ENCODE measurements at places on chromosomes 7 and 10.

DNA sequence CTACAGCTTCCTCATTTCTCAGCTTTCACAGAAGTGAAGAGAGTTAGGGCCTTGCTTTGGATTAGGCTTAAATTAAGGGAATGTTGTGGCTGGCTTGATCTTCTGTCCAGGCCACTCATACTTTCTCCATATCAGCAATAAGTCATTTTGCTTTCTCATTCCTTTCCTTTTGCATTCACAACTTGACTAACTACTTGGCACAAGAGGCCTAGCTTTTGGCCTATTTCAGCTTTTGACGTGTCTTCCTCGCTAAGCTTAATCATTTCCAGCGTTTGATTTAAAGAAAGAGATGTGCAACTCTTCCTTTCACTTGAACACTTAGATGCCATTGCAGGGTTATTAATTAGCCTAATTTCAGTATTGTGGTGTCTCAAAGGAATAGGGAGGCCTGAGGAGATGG is 712.0 kb downstream of the INHBA start:
- no peak for DNase-seq

DNA sequence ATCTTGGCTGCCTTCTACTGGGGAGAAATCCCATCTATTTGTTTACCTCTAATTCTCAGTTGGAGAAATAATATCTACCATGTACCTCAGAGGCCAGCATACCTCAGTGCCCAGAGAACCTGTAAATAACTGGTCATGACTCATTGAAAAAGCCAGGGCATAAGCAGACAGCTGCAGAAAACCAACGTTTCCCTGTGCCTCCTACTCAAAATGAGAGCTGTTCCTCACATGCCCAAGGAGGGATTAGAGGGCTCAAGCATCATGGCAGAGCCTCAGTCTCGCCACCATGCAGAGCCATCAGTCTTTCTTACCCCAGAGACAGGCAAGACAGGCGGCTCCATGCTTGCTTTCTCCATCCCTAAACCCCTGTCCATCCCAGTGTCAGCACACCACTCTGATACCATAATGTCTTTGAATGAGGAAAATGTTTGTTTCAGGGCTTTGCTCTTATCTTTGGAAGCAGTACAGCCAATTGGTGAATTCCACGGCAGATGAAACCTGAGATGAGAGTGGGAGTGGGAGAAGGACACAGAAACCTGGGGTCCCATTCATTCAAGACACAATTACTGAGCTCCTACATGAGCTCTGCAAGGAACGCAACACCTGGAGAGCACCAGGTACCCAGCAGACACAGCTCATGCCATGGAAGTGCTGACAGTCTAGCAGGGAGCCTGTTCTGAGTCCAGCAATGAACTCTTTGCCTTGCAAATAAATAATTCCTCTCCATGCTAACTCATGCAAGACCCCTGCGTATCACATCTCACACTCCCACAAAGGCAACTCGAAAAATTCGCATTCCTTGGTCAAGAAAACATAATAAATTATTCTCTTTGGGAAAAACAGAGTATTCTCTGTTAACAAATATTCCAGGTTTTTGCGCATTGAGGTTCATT is 21.1 kb downstream of the PON1 start:
- peak; percentile 88 for DNase-seq

GRCh38 chr10:12181065-12181775 is 14.5 kb downstream of the NUDT5 start:
- no peak for DNase-seq

DNA sequence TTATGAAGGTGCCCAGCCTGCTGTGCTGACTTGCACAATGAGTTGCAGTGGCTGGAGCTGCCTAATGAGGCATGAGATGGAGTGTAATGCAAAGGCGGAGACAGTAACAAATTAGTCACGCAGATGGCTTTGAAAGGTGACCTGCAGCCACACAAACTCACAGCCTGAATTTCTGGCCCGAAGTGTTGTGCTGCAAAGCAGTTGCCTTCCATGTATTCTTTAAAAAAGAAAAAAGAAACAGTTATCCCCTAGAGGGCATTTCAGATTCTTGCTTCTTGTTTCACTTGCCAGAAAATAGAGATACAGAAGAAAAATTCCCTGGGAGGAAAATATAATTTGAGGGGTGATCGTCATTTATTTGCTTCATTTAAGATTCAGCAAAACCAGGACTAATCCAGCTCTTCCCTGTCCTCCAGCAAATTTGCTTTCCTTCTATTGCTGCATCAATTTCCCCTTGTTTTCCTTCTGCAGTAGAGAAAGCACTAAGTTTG is 239.9 kb downstream of the ADRA2A start:
- no peak for DNase-seq

DNA sequence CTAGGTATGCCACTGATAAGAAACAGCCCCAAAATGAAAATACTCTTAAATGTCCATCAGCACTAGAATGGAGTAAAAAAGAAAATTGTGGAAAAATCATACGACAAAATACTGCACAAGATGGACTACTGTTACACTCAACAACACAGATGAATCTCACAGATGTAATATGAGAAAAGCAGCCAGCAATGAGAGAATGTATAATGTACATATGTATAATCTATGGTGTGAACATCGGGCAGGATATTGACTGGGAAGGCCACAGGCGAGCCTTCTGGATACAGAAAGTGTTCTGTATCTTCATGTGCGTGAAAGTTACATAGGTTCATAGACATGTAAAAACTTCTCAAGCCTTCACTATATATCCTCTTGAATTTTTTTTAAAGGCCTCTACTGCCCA is 212.6 kb downstream of the PARD3 start:
- no peak for DNase-seq

- peak; percentile 88 for DNase-seq
Observed at GRCh38 chr7:23022258-23022769, 8.4 kb upstream of the HYCC1 start.

DNA sequence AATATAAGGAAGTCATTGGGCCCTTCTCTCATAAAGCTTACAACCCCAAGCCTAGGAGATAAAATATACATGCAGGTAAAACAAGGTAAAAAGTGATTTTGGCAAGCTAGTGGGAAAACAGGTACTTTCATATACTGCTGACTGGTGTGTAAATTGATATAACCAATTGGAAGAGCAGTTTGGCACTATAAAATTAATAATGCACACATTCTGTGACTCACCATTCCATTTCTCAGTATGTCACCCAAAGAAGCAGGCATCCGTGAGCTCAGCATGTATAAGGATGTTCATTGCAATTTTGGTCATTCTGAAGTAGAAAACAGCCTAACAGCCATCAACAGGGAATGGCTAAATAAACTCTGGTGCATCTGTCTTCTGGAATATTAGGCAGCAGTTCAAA is 2.9 kb downstream of the MACROH2A2 start:
- no peak for DNase-seq

- no peak for DNase-seq
Observed at GRCh38 chr7:155800741-155801267, 11.5 kb downstream of the SHH start.

DNA sequence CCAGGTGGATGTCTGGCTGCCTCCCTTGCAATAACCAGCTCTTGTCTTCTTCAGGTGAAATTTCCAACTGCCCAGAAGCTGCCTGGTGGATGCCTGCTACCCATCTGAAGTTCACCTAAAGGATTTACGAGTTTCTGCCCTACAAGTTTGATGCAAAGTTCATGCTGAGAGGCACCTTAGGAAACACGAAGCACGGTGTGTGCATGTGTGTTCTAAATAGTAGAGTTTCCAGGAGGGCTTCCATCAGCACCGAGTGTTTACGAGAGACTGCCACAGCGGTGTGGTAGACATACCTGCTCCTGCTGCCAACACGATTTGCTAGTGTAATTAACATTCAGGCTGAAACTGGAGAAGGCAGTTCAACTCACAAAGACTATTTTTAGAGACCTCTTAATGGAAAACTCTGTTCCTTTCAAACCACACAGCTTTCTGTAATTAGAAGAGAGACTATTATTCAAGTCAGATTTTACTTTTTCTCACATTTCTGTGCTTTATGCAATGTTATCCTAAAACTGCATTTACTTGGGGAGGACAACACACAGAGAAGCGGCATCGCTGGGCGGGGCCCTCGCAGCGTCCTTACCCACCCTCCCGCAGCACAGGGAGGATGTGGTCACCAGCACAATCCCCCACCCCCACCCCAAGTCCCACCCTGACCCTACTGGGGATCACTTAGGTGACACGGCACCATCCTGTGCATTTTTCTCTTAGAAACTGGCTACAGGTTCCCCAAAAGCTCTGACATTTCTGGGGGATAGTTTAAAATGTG is 15.5 kb upstream of the CPXM2 start:
- DNase-seq, result no peak

GRCh38 chr10:48555310-48556042 is 49.4 kb downstream of the ARHGAP22 start:
- no peak for DNase-seq

- peak; percentile 27 for DNase-seq
Observed at GRCh38 chr10:36094096-36094495, 452.0 kb upstream of the FZD8 start.

DNA sequence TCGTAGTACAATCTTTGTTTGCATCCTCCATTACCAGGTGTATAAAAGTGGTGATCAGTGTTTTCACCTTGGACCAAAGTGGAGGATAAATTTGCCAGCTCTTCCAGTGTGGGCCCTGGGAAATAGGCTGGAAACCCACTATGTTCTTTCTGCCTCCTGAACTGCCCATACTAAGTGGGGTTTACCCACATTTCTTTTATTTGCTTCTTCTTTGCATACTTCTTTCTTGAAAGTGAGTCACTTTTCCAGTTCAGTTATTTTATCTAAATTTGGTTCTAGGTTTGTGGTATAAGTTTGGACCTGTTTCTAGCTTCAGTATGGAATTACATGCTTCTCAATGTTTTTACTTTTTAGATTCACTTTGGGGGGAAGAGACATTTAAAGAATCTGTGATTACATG is 126.2 kb upstream of the ACBD5 start:
- no peak for DNase-seq

GRCh38 chr7:147406521-147407135 is 1183.9 kb upstream of the C7orf33 start:
- DNase-seq, result peak; percentile 64

- peak; percentile 37 for DNase-seq
Observed at GRCh38 chr10:105800641-105801040, 1159.6 kb downstream of the SORCS3 start.

GRCh38 chr10:11179516-11180105 is 161.9 kb downstream of the CELF2 start:
- no peak for DNase-seq

DNA sequence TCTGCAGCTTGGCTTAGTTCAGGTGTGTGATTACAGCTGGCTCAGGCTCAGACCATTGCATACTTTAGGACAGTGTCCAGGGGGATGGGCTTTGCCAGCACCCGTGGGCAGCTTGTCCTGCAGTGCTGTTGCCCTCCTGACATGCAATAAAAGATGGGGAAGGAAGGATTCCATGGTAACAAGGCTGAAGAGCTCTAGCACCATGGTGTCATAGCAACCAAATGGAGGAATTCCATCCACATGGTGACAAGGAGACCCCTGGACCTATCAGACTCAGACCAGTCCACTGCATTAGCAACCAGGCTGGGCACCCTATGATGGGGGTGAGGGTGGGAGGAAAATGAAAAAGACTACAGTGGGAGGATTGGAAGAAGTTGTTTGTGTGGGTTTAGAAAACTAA is 49.9 kb downstream of the SORCS3 start:
- no peak for DNase-seq

- DNase-seq, result no peak
Observed at GRCh38 chr7:155233311-155234157, 64.1 kb upstream of the INSIG1 start.

- peak; percentile 88 for DNase-seq
Observed at GRCh38 chr10:92847202-92847864, 987 bp upstream of the EXOC6 start.

DNA sequence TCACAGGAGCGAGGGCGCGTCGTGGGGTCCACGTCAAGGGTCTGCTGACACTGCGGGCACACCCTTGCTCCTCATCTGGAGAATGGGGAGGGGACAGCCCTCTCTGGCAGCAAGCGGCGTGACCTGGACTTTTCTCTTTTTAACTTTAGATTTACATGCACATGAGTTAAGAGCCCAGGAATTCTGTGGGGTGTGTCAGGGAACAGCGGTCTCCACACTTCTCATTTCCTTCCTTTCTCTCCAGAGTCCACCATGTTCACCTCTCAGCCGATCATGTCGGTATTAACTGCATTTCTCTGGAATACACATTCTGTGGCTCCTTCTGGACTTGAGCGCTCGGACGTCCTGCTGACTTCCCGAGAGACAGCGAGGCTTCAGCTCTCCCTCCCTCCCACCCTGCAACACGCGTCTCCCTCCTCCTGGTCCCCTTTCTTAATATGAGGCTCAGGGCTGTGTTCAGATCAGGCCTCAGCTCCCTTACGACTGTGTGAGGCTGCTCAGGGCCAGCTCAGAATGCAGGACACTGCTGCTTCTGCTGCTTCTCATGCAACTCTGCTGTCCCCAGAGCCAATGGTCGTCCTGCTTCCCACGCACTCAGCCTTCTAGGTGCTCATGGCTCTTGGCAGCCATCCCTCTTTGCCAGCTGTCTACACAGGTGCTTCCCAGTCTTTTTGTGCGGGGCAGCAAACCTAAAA is 261.3 kb downstream of the ELFN1 start:
- peak; percentile 49 for DNase-seq

GRCh38 chr10:71724539-71724938 is 5.0 kb upstream of the C10orf105 start:
- DNase-seq, result no peak

DNA sequence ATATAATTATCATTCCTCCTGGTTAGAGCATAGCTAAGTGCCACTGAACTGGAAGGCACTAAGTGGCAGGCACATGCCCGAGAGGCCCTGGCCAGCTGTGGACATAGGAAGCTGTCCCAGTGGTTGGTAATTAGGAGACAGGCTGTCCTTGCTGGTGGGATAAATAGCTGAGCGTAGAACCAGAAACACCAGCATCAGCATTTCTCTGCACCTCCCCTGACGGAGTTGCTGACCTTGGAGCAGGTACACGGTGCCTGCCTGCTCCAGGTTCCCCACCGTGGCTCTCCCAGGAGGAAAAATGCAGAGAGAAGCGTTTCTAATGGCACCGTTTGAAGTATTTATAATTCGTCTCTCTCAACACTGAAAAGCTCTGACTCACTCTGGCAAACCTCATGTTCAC is 5.6 kb upstream of the ABLIM1 start:
- no peak for DNase-seq

GRCh38 chr7:2001601-2002442 is 230.9 kb downstream of the MAD1L1 start:
- DNase-seq, result no peak

GRCh38 chr10:103282961-103283360 is 6.0 kb downstream of the INA start:
- peak; percentile 55 for DNase-seq

- DNase-seq, result peak; percentile 48
Observed at GRCh38 chr10:77601488-77601887, 36.1 kb downstream of the KCNMA1 start.

DNA sequence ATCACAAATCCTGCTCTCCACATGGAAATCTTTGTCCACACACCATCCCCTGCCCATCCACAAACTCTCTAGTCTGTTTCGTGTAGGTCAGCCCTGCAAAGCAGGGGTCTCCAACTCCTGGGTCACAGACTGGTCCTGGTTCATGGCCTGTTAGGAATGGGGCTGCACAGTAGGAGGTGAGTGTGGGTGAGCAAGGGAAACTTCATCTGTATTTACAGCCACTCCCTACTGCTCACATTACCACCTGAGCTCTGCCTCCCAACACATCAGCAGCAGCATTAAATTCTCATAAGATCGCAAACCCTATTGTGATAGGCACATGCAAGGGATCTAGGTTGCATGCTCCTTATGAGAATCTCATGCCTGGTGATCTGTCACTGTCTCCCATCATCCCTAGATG is 242.1 kb downstream of the FGFR2 start:
- DNase-seq, result no peak

Measured in amniotic epithelial cell (primary cell).